ENCODE measurements at places on chromosomes 11 and 22.

- DNase-seq = no peak
Measured at GRCh38 chr11:34234086-34234740, 123.6 kb downstream of the ABTB2 start.

DNA sequence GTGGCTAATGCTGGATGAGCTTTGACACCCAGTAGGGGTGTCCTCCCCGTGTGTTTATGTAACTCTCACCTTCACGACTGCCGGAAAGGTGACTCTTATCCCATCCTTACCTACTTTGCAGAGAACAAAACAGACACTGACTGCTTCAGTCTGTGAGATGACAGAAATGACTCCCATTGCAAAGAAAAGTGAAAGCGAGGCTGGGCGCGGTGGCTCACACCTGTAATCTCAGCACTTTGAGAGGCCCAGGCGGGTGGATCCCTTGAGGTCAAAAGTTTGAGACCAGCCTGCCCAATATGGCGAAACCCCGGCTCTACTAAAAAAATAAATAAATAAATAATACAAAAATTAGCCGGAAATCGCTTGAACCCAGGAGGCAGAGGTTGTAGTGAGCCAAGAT lies 106.4 kb upstream of the ANO1 start:
- no peak for DNase-seq

- no peak for DNase-seq
Measured at GRCh38 chr11:12679471-12679870, 5.2 kb downstream of the TEAD1 start.

DNA sequence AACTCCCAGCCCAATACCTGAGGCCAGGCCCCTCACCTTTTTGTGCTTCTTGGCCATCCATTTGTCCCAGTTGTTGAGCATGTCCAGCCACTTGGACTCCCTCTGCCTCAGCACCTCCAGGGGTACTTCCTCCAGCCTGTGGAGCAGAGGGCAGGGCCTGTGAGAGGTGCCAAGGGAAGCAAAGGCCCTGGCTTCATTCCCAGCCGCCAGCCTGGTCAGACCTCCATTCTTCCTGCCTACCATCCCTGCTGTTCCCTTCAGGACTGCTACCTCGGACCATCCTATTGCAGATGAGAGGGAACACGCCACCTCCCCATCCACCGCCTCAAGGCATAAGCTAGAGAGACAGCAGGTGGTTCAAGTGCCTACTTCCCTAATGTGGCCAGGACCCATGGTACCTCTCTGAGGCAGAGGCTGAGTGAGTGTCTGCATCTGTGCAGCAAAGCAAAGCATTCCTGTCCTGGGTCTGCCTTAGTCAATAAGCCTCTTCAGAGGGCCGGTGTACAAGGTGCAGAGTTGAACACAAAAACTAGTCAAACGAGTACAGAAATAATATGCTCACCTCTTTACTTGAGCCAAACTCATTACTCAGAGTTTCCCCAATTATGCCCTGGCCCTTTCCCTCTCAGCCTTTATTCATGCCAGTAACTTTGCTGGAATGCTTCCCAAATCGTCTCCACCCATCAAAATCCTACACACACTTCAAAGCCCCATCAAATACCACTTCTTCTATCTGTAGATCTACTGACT lies 15.4 kb upstream of the CASTOR1 start:
- no peak for DNase-seq

DNA sequence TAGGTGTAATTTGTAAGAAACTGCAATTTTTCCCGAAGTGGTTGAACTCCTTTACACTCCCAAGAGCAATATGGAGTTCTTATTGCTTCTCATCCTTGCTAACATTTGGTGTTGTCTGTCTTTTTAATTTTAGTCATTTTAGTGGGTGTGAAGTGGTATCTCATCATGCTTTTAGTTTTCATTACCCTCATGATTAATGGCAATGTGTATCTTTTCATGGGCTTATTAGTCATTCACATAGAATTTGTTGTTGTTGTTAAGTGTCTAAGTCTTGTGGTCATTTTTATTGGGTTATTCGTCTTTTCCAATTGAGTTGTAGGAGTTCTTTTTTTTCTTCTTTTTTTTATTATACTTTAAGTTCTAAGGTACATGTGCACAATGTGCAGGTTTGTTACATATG lies 238.3 kb upstream of the SESN3 start:
- DNase-seq = no peak

DNA sequence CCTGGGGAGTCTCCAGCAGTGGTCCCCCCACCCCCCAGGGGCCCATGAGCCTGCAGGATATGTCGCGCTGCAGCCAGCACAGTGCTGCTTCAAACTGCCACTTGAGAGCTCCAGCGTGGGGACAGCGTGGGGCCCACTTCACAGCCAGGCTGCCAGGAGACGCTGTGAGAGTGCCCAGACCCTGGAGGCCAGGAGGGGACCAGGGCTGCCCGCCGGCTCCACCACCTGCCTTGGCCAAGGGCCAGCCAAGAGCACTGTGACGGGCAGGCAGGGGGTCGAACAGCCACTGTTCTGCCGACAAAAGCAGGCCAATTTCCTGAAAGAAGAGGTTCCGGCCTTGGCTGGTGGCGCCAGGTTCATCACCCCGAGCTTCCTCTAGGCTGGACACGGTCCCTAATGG lies 60.2 kb downstream of the FLRT1 start:
- DNase-seq = no peak

GRCh38 chr22:43128116-43128515 lies 15.1 kb downstream of the MCAT start:
- no peak for DNase-seq

DNA sequence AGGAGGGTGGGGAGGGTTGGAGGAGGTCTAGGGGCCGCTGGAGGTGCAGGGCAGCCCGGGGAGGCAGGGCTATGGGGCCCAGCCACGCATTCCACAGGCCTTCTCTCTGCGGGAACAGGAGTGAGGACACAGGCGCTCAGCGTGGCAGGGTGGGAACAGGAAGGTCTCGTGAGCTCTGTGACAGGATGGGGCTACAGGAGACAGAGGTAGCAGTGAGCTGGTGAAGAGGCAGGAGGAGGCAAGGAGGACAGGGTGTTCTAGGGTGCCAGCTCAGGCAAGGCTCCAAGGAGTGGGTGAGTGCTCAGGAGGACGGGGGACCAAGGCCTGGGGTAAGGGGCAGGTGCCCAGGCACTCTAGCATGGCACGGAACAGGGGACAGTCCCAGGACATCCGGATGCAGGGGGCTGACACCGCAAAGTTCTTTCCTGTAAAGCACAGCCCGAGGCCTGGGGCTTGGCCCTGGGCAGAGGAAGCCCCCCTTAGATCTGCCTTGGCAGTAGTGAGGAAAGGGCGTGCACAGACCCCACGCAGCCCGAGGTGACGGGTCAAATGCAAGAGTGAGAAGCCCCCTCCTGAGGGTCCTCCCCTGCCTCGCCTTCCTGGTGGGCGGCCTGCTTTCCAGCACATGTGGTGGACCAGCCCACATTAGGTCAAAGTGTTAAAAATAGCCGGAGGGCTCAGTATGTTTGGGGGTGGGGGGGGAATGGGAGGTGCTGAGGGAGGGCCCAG lies 4.7 kb upstream of the NEAT1 start:
- DNase-seq = peak; percentile 72

- no peak for DNase-seq
Measured at GRCh38 chr11:6402561-6402981, 12.3 kb downstream of the SMPD1 start.

DNA sequence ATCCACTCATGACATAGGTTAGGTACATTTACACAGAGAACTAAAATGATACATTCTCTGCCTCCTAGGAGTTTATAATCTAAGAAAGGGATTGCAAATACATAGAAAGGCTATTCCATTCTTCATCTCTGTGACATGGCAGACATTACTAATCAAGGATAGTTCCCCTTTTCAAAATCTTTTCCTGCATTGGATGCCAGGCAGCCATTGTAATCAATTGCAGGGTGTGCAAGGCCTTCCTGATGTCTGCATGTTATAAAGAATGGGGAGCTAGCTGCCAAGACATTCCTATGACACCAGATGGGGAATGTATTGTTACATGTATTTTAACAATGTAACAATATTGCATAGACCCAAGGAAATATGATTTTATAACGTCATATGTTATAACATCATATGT lies 82.0 kb downstream of the KIRREL3 start:
- no peak for DNase-seq

DNA sequence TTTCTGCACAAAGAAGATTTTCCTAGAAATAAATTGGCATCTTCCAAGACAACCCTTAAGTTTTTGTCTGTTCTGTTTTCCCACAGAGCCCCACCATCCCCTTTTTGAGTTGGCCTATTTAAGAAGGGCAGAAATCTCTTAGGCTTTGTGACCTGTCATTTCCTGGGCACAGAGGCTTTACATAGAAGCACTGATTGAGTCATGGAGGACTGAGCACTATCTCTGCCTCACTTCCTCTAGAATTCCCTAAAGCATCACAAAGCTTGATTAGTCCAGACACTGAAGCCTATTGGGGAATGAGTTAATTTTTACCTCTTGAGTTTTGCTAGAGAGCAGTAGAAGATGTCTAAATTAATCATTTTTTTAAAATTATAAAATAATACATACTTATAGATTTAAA lies 25.4 kb downstream of the TRIM44 start:
- DNase-seq = no peak

GRCh38 chr11:66336234-66337102 lies at the start of gene RIN1:
Gene RIN1, minus strand, starts transcription at chr11:66336434. Its CDS starts 32 bp downstream, at chr11:66336402.
- DNase-seq = peak; percentile 65

DNA sequence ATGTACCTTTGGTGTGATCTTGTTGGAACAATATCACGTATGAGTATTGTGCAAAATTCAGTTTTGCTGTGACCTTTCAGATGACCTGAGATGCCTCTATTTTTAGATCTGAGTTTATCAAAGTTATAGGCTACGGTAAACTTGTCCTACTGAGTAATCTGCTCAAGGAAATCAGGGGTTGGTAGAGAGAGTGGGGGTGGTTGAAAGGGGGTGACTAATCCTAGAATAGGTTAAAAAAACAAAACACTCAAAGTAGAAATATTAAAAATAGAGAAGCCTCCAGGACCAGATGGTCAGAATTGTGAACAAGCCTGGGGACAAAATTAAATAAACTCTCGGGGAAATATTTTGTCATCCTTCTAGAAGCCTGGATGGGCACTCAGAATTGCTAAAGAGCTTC lies 59.9 kb upstream of the C11orf87 start:
- DNase-seq = no peak

DNA sequence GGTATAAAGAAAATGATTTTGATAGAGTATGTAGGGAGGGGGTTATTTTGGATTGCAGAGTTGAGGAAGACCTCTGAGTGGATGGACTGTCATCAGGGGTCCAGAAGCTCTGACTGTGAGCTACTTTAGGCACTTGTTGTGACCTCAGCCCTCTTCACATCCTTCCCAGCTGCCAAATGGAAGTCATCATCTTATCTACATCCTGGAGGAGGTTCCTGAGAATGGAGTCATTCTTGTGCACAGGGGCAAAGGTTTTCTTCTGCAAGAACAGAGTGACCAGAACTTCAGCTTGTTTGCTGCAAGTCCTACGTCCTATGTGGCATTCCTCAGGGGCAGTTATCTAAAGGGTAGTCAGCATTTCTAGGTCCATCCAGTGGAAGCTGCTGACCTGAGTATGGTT lies 393.8 kb downstream of the AASDHPPT start:
- no peak for DNase-seq

GRCh38 chr22:42473484-42474193 lies 41.4 kb upstream of the NFAM1 start:
- no peak for DNase-seq

GRCh38 chr11:1469911-1470680 lies 16.5 kb downstream of the MOB2 start:
- peak; percentile 24 for DNase-seq

DNA sequence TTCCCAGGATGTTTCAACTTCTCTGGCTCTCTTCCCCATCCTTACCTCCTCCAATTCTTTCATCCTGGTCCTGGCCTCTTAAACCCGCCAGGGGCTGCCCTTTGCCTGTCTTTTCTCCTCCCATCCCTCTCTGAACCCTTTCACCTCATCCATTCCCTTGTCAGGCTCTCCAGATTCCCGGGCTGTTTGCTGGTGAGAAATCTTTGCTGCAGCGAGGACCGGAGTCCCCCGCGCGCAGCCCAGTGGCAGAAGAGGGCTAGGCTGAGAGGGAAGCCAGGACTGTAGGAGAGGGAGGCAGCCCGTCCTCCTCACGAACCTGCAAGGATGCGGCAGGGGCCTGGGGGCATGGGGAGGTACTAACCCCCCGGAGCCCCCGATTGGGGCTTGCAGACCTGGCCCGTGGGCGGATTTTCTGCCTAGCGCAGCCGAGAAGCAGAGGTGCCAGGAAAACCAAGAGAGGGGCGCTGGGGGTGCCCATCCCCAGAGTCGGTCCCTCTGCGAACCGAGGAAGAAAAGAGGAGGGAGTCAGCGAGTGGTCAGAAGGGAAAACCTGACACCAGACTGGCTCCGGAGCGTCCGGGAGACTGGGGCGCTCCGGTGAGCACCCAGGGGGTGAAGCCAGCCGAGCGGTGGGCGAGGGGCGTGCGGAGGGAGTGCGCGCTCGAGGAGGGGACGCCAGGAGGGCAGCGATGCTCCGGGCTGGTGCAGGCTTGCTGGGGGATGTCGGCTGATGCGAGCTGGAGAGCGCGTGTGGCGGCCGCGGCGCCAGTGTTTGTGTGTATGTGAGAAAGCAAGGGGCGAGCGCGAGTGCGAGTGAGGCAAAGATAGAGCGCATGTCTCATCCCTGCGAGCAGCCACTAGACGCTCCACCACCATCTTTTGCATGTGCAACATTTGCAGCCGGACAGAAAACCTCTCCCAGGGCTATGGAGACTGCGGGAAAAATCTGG lies at the start of gene GRIA4:
Gene GRIA4, plus strand, starts transcription at position 242 of the 950 bp plus-strand sequence. CDS start 925 bp downstream, outside the sequence.
- DNase-seq = peak; percentile 45

- peak; percentile 91 for DNase-seq
Measured at GRCh38 chr11:12599408-12600143, 74.6 kb upstream of the TEAD1 start.

DNA sequence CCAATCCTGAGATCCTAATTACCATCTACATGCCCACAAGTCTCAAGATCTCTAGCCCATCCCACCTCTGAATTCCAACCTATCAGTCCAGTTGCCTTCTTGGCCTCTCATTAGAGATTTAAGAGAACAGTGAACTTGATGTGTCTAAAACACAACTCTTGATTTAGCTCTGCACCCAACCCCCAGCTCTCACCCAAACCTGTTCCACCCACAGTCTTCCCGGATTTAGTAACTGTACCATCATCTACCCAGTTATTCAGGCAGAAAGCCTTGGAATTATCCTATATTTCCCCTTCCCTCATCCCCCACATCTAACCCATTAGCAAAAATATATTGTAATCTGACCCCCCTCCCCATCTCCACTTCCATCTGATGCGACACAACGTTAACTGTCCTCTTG lies 24.0 kb upstream of the YWHAH start:
- no peak for DNase-seq

DNA sequence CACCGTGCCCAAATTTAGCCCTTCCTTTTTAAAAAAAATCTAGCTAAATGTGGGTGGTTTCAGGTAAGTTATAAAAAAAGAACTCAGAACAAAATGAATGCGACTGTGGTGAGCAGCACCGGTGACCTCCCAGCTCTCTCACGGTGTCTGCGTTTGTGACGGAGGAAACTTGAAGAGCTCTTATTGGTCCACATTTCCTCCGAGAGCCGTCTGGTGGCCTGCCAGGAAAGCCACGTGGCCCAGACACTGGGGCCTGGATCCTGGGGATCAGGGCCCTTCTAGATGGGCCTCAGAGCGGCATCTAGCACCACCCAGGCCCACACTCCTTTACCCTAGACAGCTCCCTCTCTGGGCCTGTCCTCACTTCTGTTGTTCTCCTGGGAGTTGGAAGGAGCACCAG lies 39.5 kb downstream of the B3GAT1 start:
- no peak for DNase-seq
